Stomach (tissue), 19 donors: ENCODE measurements at places on chromosomes 1 and 21. TPM values are rescaled to one million over a fixed set of nuclear protein-coding genes. Genes with fewer than 3 reads are reported as not detected.

DNA sequence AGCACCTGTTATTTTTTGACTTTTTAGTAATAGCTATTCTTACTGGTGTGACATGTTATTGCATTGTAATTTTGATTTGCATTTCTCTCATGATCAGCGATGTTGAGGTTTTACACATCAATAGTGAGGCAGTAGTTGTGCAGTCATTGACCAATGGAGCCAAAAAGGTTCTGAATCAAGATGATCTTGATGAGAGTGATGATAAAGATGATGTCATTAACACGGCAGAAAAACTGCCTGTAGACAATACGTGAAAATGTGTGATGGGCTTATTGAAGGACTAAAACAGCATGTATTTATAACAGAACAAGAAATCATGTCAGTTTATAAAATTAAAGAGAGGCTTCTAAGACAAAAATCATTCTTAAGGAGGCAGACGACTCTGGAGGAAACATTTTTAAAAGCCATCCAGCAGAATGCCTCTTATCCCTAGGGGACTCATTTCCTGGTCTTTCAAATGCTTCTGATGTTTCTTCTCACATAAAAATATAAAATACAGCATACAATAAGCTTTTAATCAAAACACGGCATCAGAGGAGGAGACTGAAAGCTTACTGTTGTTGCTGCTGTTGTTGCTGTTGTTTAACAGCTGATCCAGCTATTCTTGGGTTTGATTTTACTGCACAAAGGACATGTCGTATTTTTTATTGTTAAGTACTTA, 400.3 kb downstream of the LTN1 start:
- DNase-seq: no peak

- no peak for DNase-seq
Measured at GRCh38 chr1:61094677-61095469, 12.5 kb downstream of the NFIA start.

DNA sequence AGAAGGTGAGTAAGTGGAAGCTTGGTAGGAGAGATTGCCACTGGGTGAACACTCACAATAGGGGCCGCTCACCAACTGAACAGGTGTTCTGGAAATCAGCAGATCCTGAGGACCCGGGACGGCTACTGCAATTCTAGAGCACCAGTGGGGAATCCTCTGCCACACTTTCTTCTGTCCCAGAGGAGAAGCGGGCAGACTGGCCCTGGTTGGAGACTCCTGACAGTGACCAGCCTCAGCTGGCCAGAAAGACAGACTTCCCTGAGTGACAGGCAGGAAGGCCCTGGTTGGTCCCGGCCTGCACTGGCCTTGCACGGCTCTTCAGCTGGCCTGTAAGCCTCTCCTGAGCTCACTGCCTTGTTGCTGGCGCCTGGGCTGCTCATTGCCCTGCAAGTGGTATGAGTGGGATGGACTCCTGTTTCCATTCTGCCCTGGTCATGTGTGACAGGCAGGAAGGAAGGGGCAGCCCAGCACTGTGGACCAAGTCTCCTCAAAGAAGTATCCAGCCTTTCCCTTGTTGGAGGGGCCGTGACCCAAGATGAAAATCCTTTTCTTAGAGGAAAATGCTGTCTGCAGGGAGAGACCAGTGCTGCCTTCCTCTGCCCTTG, 34.5 kb downstream of the MAN1C1 start:
- DNase-seq: no peak

DNA sequence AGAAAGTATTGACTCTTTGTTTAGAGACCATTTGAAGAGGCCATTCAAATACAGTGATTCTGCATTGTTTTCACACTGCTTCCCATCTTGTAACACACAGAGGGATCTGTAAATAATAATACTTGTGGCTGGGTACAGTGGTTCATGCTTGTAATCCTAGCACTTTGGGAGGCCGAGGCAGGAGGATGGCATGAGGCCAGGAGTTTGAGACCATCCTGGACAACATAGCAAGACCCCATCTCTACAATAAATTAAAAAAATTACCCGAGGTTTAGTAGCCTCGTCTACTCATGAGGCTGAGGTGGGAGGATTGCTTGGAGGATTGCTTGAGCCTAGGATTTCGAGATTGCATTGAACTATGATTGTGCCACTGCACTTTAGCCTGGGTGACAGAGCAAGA, 5.7 kb downstream of the ZMYM4 start:
- no peak for DNase-seq

DNA sequence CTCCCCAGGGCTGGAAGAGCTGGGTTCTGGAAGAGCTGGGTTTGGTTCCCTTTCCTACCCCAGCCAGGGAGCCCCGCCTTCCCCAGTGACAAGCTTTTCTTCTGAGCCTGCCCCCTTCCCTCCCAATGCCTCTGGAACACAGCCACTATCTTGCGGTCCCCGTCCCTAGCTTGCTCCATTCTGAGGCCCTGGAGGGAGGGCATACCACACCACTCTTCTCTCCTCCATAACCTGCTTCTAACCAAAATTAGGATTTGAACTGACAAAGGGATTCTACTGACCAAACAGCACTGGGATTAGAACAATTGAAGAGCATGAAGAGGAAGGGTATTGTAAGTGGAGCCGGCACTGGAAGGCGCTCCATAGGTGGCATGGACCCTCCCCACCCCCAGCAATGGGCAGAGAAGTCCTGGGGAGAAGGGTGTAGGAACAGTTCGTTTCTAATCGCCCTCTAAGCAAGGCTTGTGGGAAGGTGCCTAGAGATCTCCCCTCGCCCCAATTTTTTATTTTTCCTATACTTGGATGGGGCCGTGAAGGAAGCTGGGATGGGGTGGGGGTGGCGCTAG, 690 bp downstream of the C1orf216 start:
- peak; percentile 28 for DNase-seq

- DNase-seq: no peak
Measured at GRCh38 chr1:58607391-58607790, 30.3 kb upstream of the TACSTD2 start.

- DNase-seq: no peak
Measured at GRCh38 chr1:96927125-96927524, 205.5 kb downstream of the PTBP2 start.

DNA sequence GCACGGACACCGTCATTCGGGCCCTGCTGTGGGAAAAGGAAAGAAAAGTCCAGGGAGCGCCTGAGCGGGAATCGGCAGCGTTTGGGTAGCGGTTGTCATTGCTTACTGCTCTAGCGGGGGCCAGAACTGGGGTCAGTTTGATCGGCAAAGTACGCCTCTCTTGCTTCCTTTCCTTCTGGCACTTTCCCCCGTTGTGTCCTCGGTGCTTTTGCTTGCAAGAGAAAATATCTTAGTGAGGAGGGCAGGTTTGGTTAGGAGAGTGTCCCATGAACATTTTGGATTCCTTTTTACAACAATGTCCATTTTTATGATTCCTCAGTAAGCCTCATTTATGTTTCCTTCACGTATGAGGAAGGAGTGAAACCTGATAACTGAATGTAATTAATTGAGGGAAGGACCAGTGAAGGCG, 670 bp downstream of the ST3GAL3 start:
- peak; percentile 29 for DNase-seq

DNA sequence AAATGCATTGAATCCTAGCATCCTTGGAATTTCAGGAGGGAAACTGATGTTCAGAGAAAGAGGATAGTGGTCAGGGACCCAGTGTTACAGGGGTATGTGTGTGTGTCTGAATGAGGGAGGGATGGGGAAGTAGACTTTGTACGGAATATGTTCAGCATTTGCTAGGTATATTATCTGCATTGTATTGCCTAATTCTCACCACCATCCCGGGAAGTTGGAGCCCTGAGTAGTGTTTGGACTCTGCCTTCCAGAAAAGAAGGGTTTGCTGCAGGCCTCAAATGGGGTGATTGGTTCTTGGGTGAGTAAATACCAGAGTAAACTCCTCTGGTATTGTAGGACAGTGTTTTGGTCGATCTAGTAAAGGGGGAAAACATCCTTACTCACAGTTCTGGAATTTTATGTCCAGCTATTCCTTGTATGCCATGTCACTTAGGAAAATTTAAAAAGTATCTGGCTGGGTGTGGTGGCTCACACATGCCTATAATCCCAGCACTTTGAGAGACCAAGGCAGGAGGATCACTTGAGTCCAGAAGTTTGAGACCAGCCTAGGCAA, 7.1 kb upstream of the ZNF496 start:
- DNase-seq: no peak

DNA sequence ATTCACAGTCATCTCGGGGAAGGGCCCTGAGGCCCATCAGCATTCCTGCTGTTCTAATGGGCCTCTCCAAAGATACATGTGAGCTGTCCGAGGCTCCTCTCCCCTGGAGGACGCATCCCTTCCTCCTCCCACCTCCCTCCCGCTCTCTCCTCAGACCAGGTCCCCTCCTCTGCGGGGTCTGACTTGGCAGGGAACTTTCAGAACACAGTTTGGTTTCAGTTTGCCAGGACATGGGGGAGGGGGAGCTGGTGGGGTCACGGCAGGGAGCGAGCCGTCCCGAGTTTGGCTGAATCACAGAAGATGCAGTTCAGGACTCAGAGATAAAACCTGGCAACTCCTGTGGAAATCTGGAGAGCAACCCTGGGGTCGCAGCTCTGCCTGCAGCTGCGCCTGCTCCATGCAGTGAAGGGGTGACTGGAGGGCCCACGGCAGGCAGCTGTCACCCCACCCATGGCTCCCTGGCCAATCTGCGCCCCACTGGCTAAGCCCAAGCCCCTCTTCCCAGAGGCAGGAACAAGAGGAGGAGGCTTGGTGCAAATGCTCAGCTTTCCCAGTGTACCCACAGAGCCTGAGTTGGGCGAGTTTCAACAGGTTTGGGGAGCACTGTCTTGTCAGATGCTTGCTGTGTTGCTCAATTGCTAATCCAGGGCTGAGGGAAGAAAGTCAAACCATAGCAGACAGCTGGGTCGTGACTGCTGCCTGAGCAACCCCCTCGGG, 5.7 kb downstream of the WNT4 start:
- DNase-seq: peak; percentile 81

- no peak for DNase-seq
Measured at GRCh38 chr1:209736490-209737117, 19.2 kb upstream of the TRAF3IP3 start.

GRCh38 chr1:2812939-2813653, 11.6 kb upstream of the TTC34 start:
- no peak for DNase-seq

Gene CFHR3
- polyA plus RNA-seq: not detected

Gene COL9A2
- 19.1 TPM for polyA plus RNA-seq

Gene CDC14A
- polyA plus RNA-seq: 6.0 TPM

Gene CAMK1G
- not detected for polyA plus RNA-seq

Gene C1orf226
- 2.7 TPM for polyA plus RNA-seq

Gene SPRR3
- polyA plus RNA-seq: 12.8 TPM

Gene FGGY
- polyA plus RNA-seq: 12.3 TPM

Gene LENEP
- not detected for polyA plus RNA-seq

Gene IL20
- polyA plus RNA-seq: 0.13 TPM
